Effector CD8-positive, alpha-beta T cell (primary cell): ENCODE measurements at places on chromosomes 5 and 9.

DNA sequence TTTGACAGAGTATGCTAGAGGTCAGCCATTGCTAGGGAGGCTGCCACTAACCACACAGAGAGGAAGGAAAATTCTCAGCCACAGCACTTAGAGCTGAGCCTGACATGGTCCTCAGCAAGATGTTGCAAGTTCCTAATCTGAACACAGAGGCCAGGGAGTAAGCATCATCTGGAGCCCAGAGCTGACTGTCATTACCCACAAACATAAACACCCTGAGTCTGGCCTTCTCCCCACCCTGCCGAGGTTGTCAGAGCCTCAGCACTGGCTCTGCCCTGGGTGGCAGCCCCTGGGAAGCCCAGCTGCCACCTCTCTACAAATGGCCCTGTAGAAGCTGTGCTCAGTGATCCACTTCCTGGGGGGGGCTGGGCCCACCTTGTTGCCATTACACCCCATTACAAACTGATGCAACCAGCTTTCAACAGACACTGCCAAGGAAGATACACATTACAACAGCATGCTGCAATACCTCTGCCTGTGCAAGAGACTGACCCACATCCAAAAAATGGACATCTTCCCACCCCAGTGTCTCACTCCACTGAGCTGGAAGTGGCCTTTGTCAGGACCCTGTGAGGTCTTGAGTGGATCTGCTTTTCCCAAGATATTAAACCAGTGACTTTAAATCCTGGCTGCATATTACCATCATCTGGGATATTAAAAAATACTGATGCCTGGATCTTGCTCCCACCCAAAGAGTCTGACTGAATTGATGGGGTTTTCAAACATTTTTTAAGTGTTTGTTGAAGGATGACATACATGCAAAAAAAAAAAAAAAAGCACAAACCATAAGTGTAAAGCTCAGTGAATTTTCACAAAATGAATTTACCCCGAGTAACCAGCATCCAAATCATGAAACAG is 33.0 kb downstream of the IRF1 start:
- DNase-seq: no peak

- DNase-seq: no peak
Measured at GRCh38 chr9:133635098-133635497, 1.1 kb upstream of the DBH start.

DNA sequence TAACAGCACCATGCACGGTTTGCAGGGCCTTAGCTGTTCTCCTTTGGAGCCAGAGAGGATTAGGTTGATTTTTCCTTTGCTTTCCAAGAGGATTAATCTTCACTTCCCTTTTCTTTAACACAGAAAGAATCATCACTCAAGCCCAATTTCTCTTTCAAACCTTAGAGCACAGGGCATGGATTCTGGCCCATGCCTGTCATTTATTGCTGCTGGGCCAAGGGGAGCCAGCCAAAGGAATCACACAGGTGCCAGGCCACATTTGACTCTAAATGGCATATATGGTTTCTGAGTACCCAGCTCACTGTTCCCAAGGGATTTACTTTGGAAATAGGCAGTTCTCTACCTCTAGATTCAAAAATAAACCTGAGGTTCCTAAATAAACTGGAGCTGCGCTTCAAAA is 58.3 kb downstream of the FBXL7 start:
- no peak for DNase-seq

- no peak for DNase-seq
Measured at GRCh38 chr5:10607023-10607665, 43.3 kb downstream of the ANKRD33B start.

DNA sequence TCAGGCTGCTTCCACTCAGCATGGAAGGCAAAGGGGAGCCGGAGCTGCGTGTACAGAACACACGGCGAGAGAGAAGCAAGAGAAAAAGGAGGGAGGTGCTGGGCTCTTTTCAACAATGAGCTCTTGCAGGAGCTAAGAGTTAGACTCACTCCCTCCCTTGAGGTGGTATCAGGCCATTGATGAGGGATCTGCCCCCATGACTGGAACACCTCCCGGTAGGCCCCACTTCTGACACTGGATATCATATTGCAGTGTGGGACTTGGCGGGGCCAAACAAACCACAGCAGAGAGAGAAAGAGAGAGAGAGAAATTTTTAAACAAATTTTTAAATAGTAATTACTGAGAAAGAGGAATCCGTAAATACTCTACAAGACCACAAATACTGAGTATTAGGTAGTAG is 182.2 kb downstream of the TRIO start:
- no peak for DNase-seq

GRCh38 chr5:54001976-54002775 is 308.2 kb downstream of the ARL15 start:
- no peak for DNase-seq
